ENCODE measurements at places on chromosomes 16 and 17. TPM values are rescaled to one million over a fixed set of nuclear protein-coding genes. Genes with fewer than 3 reads are reported as not detected.

- peak overlapping the region; percentile 4 for H3K27ac ChIP-seq
- no peaks in the 10 kb centered on the region for H3K27me3 ChIP-seq
- no peak for DNase-seq
- no peaks in the 10 kb centered on the region for H3K36me3 ChIP-seq
- H3K4me3 ChIP-seq, result no peak overlapping the region
- no peaks in the 10 kb centered on the region for H3K4me1 ChIP-seq
These were observed 711.6 kb downstream of the CDH11 start for GRCh38 chr16:64410306-64410705.

GRCh38 chr16:79587296-79587695 is 13.2 kb downstream of the MAF start:
- H3K27ac ChIP-seq, result no peak overlapping the region
- H3K27me3 ChIP-seq, result no peaks in the 10 kb centered on the region
- no peaks in the 10 kb centered on the region for H3K36me3 ChIP-seq
- no peak overlapping the region for H3K4me3 ChIP-seq
- peaks cover 31% of the 10 kb centered on the region for H3K4me1 ChIP-seq
- DNase-seq, result no peak

KCNAB3 gene
- total RNA-seq, result 2.7 TPM

GRCh38 chr17:62801553-62802114 is 6.5 kb downstream of the MARCHF10 start:
- no peaks in the 10 kb centered on the region for H3K27me3 ChIP-seq
- no peak overlapping the region for H3K4me3 ChIP-seq

GRCh38 chr16:88992351-88993165 is 15.6 kb upstream of the CBFA2T3 start:
- H3K27me3 ChIP-seq, result no peaks in the 10 kb centered on the region
- H3K27ac ChIP-seq, result no peak overlapping the region
- H3K4me1 ChIP-seq, result no peaks in the 10 kb centered on the region
- H3K4me3 ChIP-seq, result no peak overlapping the region
- no peak for DNase-seq
- no peaks in the 10 kb centered on the region for H3K36me3 ChIP-seq

GRCh38 chr16:85514295-85514597 is 98.9 kb upstream of the GSE1 start:
- peaks cover 30% of the 10 kb centered on the region for H3K4me1 ChIP-seq
- H3K27ac ChIP-seq, result peak overlapping the region; percentile 85
- no peak for DNase-seq
- H3K4me3 ChIP-seq, result no peak overlapping the region
- H3K36me3 ChIP-seq, result no peaks in the 10 kb centered on the region

DNA sequence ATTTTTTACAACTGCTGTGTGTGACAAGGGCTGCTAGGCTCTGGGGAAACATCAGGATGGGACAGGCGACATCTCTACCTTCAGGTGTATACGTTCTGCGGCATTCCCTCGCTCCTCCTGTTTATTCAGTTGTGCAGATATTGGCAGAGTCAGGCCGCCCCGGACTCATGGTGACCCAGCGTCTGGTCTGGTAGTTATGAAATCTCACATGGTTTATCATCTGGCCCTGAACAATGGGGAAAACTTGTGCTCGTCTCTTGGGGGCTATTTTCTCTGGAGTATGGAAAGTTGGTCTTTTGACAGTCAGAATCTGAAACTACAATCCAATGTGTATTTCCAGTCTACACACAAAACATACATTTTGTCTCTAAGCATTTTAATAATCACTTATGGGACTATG is 3.3 kb downstream of the MARCHF10 start:
- no peak overlapping the region for H3K27ac ChIP-seq
- no peaks in the 10 kb centered on the region for H3K36me3 ChIP-seq
- H3K4me1 ChIP-seq, result peaks cover 8% of the 10 kb centered on the region
- H3K27me3 ChIP-seq, result no peaks in the 10 kb centered on the region
- DNase-seq, result no peak

- no peak for DNase-seq
- no peaks in the 10 kb centered on the region for H3K27me3 ChIP-seq
- no peak overlapping the region for H3K4me3 ChIP-seq
- peaks cover 13% of the 10 kb centered on the region for H3K4me1 ChIP-seq
These were observed 9.2 kb upstream of the DPEP3 start for GRCh38 chr16:67989322-67990017.

THAP11 gene
- total RNA-seq, result 50.6 TPM

GRCh38 chr16:80418517-80419355 is 122.1 kb upstream of the DYNLRB2 start:
- no peak for DNase-seq
- no peak overlapping the region for H3K4me3 ChIP-seq
- H3K4me1 ChIP-seq, result no peaks in the 10 kb centered on the region
- no peaks in the 10 kb centered on the region for H3K27me3 ChIP-seq
- H3K36me3 ChIP-seq, result no peaks in the 10 kb centered on the region
- H3K27ac ChIP-seq, result no peak overlapping the region

GRCh38 chr16:71467810-71468209 is 5.8 kb upstream of the ZNF23 start:
- DNase-seq, result no peak
- peaks cover 4% of the 10 kb centered on the region for H3K36me3 ChIP-seq
- H3K4me1 ChIP-seq, result no peaks in the 10 kb centered on the region
- H3K27me3 ChIP-seq, result no peaks in the 10 kb centered on the region
- H3K27ac ChIP-seq, result no peak overlapping the region
- no peak overlapping the region for H3K4me3 ChIP-seq

DNA sequence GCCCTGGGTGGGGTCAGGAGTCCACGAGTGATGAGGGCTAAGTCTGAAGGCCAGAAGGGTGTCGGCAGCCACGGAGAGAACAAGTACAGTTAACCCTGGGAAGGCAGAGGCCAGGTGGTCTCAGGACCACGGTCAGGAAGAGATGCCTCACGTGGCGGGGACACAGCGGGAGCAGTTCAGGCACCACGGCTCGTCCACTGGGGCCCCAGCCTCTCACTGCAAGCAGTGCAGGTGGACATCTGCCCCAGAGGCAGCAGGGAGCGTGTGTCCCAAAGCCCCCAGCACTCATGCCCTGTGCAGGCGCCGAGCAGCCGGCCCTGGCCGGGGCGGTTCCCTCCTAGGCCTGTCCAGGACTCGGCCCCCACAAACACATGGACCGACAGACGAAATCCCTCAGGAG is 4.7 kb downstream of the LMF1 start:
- H3K4me3 ChIP-seq, result no peak overlapping the region
- H3K27ac ChIP-seq, result no peak overlapping the region
- no peaks in the 10 kb centered on the region for H3K27me3 ChIP-seq
- peaks cover 73% of the 10 kb centered on the region for H3K4me1 ChIP-seq

OXLD1 gene
- total RNA-seq, result 43.0 TPM

- no peak overlapping the region for H3K4me3 ChIP-seq
- no peak for DNase-seq
- H3K27me3 ChIP-seq, result no peaks in the 10 kb centered on the region
- H3K27ac ChIP-seq, result no peak overlapping the region
- no peaks in the 10 kb centered on the region for H3K4me1 ChIP-seq
These were observed 23.4 kb downstream of the SHMT1 start for GRCh38 chr17:18339933-18340332.

- peaks cover 6% of the 10 kb centered on the region for H3K4me1 ChIP-seq
- no peaks in the 10 kb centered on the region for H3K36me3 ChIP-seq
- H3K27me3 ChIP-seq, result no peaks in the 10 kb centered on the region
These were observed 314.6 kb upstream of the MAF start for GRCh38 chr16:79914961-79915720.

DNA sequence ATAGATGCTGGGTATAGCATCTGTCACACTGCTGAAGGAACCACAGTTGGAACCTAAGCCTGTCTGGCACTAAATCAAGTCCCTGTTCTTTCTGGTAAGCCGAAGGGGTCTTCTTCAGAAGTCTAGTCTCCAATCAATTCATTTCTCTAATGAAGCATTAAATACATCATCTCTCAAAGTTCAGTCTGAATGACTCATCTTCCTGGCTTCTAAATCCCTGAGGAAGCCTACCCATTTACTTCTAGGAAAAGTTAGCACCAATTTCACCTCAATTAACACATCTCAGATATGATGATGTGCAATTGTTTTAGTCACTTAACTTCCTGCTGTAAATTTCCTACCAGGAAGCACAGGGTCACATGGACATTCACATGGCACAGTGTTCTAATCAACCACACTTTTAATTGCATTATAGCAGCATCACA is 49.9 kb downstream of the TEX14 start:
- no peak overlapping the region for H3K4me3 ChIP-seq
- H3K27ac ChIP-seq, result no peak overlapping the region
- no peaks in the 10 kb centered on the region for H3K36me3 ChIP-seq
- H3K4me1 ChIP-seq, result no peaks in the 10 kb centered on the region
- no peaks in the 10 kb centered on the region for H3K27me3 ChIP-seq
- no peak for DNase-seq

DNA sequence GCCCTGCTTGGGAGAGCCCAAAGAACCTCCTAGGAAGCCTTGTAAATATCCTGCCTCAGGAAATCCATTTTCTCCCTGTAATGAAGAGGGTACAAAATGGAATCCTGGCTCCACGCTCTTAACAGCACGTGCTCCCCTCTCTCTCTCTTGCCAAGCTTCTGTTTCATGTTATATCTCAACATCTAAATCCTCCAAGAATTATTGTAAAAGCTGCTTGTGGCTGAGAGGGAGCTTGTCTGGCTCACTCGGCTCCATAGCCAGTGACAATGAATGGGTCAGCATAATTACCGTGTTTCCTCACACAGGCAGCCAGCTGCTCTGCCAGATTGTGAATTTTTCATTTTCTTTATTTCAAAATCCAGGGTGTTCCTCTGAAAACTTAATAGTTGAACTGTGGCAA is 317.8 kb downstream of the RBFOX1 start:
- H3K36me3 ChIP-seq, result no peaks in the 10 kb centered on the region
- no peak overlapping the region for H3K27ac ChIP-seq
- H3K4me3 ChIP-seq, result no peak overlapping the region
- no peak for DNase-seq

- H3K27ac ChIP-seq, result peak overlapping the region; percentile 49
- peaks cover 17% of the 10 kb centered on the region for H3K36me3 ChIP-seq
- peak overlapping the region; percentile 55 for H3K4me3 ChIP-seq
These were observed 5.0 kb downstream of the SLC5A2 start for GRCh38 chr16:31487720-31488467.

GRCh38 chr17:43384476-43384862 is 14.3 kb upstream of the ARL4D start:
- H3K27me3 ChIP-seq, result no peaks in the 10 kb centered on the region
- no peak overlapping the region for H3K4me3 ChIP-seq
- H3K4me1 ChIP-seq, result peaks cover 7% of the 10 kb centered on the region
